ENCODE measurements at places on chromosomes 7 and 10.
A peak's percentile ranks its signal among the peaks of the same experiment; 100 is the strongest.

GRCh38 chr10:4742217-4742616 is 83.8 kb upstream of the AKR1E2 start:
- DNase-seq: no peak

DNA sequence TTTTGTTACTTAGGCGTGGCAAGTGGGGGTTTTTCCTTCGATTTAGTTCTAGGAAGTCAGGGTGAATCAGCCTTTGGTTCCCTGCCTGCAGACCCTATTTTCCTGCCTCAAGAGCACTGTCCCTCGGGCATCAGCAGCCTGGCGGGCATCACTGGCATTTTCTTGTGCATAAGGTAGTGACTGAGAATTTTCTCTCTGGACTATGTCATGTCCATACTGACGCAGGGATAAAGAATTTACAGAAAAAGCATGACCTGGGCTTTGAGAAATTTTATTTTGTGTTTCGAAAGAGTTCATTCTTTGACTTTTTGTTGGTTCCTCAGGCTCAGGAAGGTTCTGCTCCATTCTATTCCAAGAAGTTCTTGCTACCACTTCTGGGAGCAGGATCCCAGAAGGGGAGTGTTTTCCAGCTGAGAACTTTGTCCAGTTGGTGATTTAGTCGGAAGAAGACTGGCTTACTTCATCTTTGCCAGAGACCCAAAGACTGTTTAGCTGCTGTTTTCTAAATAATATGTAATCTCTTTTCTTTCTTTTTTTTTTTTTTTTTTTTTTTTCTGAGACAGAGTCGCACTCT is 213.9 kb upstream of the SH2B2 start:
- DNase-seq: no peak

- no peak for DNase-seq
Observed at GRCh38 chr7:2180081-2180480, 52.7 kb downstream of the MAD1L1 start.

- no peak for DNase-seq
Observed at GRCh38 chr10:110843031-110843430, 28.7 kb upstream of the PDCD4 start.

GRCh38 chr10:52256832-52257691 is 57.0 kb upstream of the DKK1 start:
- DNase-seq: peak; percentile 19
